ENCODE measurements at places on chromosomes 3 and 15.

GRCh38 chr15:90618330-90619125 is 88.8 kb downstream of the CRTC3 start:
- DNase-seq, result no peak

DNA sequence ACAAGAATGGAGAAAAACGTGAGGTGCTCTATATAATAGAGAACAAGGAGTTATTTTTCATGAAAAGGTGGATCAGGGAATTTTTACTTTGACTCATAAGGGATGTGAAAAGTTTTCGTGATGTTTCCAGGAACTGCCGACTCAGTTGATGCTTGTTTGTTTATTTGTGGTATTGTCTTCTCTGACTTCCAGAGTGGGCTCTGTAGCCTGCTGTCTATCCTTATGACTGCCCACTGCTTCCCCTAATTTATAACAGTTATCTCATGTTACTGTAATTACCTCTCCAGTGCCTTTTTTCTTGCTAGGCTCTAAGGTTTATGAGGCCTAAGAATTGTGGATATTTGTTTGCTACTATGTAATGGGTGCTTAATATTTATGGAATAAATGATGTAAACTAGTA is 12.3 kb downstream of the ARL13B start:
- no peak for DNase-seq

DNA sequence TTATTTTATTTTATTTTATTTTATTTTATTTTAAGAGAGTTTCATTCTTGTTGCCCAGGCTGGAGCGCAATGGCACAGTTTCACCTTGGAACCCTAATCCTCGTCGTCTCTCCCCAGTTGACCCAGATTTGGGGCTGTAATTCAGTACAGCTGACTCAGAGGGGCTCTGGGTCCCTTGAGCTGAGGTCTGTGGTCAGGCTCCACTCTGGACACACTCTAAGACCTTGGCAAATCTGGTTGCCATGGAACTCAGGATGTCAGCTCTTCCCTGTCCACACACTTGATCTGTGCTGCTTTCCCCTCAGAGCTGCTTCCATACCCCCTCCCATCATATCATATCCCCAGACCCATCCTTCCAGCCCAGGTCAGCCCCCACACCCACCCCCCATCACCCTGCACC is 675 bp upstream of the CYP11A1 start:
- no peak for DNase-seq

- DNase-seq, result peak; percentile 43
Measured at GRCh38 chr3:56761887-56762651, 39.7 kb downstream of the ARHGEF3 start.

Data from CD8-positive, alpha-beta T cell (primary cell).